Posterior cingulate gyrus (tissue), 11 donors: ENCODE measurements at places on chromosomes 3 and 15.

- no peak for DNase-seq
Observed at GRCh38 chr15:90336705-90337141, 15.4 kb upstream of the ZNF774 start.

DNA sequence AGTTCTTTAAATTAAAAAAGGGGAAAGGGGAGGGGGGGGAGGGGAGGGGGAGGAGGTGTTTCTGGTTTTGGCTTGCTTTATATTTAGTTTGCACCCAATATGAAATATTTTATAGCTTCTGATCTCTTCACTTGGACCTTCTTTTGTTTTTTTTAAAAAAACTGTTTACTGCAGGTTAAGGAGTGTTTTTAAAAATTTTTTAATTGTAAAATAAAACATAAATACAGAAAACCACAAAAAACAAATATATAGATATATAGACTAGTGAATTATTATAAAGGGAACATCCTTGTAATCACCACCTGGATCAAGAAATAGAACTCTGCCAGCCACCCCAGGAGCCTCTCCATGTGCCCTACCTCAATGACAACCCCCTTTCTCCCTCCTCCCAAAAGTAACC is 861 bp upstream of the MYLK start:
- no peak for DNase-seq

- no peak for DNase-seq
Observed at GRCh38 chr3:177446165-177446601, 248.9 kb upstream of the TBL1XR1 start.

DNA sequence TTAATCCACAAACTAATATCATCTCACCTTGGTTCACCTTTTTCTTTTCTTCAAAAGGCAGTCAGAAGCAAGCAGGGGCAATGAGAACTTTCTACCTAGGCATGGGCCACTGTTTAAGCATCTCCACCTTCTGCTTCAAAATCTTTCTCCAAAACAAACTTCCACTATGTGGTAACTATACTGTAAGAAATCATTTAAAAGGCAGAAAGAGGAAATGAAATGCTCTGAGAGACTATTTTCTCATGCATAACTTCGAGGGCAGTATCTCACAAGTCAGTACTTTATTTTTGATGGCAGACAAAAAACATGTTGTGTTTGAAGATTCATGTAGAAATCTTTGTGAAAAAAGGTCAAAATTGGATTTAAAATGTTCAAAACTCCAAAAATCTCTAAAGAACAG is 419.7 kb downstream of the ZBTB20 start:
- DNase-seq = no peak

DNA sequence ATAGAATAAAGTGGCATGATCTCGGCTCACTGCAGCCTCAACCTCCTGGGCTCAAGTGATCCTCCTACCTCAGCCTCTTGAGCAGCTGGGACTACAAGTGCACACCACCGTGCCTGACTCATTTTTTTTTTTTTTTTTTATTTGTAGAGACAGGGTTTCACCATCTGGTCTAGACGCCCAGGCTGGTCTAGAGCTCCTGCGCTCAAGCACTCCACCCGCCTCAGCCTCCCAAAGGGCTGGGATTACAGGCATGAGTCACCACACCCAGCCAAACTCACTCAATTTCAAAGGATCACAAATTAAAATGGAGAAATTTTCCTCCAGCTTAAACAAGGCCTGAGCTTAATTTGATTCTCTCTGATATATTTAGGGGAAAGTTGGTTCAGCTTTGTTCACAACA is 27.3 kb upstream of the NMB start:
- DNase-seq = peak; percentile 32

- no peak for DNase-seq
Observed at GRCh38 chr15:39193611-39194010, 387.3 kb upstream of the THBS1 start.

DNA sequence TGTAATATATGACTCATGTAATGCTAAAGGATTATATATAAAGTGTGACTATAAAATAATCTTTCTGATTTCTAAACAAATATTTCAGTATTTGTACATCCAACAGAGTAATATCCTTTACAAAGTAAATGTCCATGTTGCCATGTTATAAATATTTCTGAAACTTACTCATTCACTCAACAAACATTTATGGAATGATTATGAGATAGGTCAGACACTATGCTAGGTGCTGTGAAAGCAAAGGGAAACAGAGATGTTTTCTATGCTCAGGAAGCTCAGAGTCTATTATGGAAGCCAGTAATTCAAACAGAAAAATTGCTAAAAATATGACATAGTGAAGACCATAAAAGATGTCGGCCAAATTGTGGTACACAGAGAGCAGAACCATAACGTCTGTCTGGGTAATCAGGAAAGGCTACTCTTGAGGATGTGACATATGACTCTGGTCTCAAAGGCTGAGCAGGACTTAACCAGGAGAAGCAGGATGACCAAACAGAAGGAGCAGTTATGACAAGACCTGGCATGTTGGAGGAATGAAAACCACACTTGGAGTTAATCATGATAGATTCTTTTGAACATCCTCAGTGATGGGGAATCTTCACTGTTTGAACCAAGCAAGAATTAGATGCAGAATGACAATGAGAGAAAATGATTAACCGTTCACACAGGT is 39.0 kb upstream of the MYO5C start:
- no peak for DNase-seq

- DNase-seq = no peak
Observed at GRCh38 chr3:118165413-118165812, 869.2 kb downstream of the IGSF11 start.

GRCh38 chr15:100571592-100572167 is 30.3 kb downstream of the LINS1 start:
- DNase-seq = no peak

- DNase-seq = no peak
Observed at GRCh38 chr15:67840749-67841512, 1.1 kb upstream of the RNU6-1 start.

DNA sequence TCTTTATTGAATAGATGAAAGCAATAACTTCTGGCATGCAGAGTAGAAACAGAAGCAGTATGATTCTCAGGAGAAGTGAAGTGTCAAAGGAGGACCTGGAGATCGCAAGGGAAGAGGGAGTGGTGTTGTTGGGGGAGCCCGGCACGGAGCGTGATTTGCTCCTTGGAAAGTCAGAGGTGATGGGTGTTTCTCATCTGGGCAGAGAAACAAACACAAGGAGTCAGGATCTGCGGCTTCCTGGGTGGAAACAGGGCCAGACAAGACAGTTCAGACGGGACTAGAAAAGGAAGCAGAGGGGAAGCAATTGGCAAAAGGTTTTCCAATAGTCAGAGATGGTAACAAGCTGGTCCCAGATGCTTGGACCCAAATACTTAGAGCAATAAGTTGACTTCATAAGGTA is 34.4 kb upstream of the CCDC80 start:
- no peak for DNase-seq

DNA sequence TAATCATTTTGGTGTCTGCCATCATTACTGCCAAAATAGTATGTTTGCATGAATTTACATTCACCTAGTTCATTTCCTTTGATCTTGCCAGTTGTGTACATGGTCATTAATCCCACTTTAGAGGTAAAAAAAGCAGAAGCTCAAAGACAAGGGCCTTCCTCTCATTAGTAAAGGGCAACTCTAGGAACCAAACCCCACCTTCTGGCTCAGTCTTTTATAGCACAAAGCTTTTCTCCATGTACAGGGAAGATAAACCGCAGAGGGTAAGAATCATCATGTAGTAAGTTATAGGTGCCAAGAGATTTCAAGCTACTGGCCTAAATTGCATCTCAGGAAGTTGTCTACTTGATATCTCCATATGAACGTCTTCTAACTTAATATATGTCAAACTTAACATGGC is 19.3 kb upstream of the SPG21 start:
- no peak for DNase-seq

DNA sequence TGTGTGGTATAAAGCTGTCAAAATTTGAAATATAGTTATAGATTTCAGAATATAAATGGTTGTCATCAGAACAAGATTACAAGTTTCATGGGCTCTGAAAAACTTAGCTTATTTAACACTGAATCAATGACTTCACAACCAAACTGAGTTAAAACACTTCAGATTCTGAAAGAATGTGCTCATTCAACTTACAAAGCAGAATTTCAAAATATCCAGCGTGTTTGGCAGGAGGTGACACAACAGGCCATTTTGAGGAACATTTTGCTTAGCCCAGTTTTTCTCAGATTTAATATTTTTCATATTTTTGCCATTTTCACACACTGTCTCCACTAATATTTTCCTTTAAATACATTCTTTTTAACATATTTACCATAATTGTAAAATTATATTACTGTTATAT is 781.1 kb downstream of the TUSC7 start:
- DNase-seq = no peak

- DNase-seq = peak; percentile 63
Observed at GRCh38 chr15:91970142-91970541, 116.6 kb downstream of the SLCO3A1 start.

DNA sequence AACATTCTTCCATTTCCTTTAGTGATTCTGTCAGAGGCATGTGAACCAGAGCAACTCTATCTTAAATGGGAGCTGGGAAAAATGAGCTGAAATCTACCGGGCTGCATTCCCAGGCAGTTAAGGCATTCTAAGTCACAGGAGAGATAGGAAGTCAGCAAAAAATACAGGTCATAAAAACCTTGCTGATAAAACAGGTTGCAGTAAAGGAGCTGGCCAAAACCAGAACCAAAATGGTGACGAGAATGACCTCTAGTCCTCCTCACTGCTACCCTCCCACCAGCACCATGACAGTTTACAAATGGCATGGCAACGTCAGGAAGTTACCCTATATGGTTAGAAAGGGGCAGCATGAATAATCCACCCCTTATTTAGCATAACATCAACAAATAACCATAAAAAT is 66.4 kb downstream of the B3GALNT1 start:
- DNase-seq = no peak

DNA sequence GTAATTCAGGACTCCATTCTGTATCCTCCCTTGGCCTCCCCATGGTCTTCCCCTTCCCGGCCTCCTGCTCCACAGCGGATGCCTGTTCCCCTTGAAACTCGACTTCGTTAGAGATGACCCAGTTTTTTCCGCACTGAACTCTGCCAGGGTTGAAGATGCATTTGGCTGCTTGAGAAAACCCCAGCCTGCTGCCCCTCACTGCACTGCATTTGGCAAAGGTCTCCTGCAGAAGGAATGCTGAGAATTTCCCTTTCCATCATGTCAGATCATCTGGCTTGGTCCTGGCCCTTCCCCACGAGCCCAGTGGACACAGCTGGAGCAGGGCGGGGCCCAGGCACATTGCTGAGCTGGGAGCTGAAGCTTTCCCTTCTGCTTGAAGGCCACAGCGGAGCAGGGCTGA is 37.6 kb upstream of the RGMA start:
- no peak for DNase-seq

- no peak for DNase-seq
Observed at GRCh38 chr3:131349946-131350347, 31.6 kb upstream of the NUDT16 start.

- no peak for DNase-seq
Observed at GRCh38 chr15:45185903-45186770, 1.6 kb downstream of the SHF start.
